NCI-H510A treated with DMSO at 0.1 percent for 48 hours (cell line): ENCODE measurements at places on chromosomes 4 and X.

GRCh38 chr4:169070071-169070894 lies 60.2 kb upstream of the CBR4 start:
- peak; percentile 53 for DNase-seq

- no peak for DNase-seq
Measured at GRCh38 chrX:121221322-121221977, 174.0 kb downstream of the GLUD2 start.

- DNase-seq, result no peak
Measured at GRCh38 chr4:8205241-8205707, 6.2 kb downstream of the SH3TC1 start.

- no peak for DNase-seq
Measured at GRCh38 chrX:17703201-17703600, 34.1 kb upstream of the SCML1 start.

GRCh38 chr4:139961344-139961946 lies 192.5 kb downstream of the MAML3 start:
- no peak for DNase-seq

GRCh38 chr4:126268106-126268505 lies 953.4 kb downstream of the FAT4 start:
- DNase-seq, result no peak

GRCh38 chr4:170414961-170415360 lies 325.2 kb upstream of the AADAT start:
- no peak for DNase-seq

DNA sequence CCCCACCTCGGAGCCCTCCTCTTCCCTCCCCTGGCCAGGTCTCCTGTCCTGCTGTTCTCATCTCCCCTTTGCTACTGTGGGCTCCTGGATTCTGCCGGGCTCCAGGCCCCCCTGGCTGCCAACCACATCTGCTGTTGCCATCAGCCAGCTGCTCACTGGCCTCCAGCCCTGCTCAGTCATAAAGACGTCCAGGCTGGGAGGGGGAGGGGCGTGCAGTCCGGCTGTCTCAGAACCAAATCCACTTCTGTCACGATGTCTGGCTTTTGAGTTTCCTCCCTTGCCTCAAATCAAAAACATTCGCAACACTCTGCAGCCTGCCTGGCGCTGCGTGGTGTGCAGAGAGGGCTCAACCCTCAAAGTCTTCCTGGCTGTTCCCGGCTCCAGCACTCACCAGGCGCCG lies 7.1 kb downstream of the RASL11B start:
- DNase-seq, result peak; percentile 66

DNA sequence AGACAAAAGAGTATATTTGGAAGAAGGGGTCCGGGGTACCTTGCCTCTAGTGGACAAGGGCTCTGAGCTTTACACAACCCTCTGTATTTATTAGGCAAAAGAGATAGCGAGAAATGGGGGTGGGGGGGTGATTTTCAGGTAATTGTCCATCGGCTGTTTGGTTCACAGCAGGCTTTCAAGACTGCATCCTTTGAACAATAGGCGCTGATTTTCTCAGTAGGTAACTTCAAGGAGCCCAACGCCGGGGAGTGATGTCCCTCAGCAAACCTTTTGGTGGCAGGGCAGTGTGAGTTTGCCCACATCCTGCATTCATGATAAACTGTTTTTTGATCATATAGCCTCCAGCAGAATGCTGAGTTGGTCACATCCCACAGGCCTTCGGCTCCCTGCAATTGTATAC lies 61.6 kb downstream of the KDM5C start:
- DNase-seq, result no peak

DNA sequence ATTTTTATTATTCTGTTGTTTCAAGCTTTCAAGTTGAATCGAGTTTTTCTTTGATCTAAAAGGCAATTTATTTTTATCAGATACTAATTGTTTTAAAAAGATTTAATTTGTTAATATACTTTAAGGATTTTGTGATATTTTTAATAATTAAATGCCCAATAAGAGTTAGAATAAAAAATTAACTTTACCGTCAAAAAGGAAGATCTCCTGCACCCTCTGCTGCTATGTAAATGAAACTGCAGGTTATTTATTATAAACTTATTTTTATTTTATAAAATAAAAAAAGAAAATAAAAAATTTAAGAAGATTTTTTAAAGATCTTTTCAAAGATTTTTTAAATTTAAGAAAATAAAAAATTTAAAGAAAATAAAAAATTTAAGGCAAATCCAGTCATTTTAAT lies 166.1 kb downstream of the CCSER1 start:
- DNase-seq, result peak; percentile 28

- no peak for DNase-seq
Measured at GRCh38 chrX:38697461-38697860, 103.8 kb upstream of the MID1IP1 start.

GRCh38 chr4:29708473-29708872 lies 1011.7 kb upstream of the PCDH7 start:
- DNase-seq, result no peak

GRCh38 chr4:94577136-94577535 lies 125.4 kb downstream of the PDLIM5 start:
- DNase-seq, result no peak

- no peak for DNase-seq
Measured at GRCh38 chr4:38634047-38634759, 29.8 kb upstream of the KLF3 start.

- DNase-seq, result no peak
Measured at GRCh38 chr4:168900080-168900479, 110.0 kb downstream of the CBR4 start.

DNA sequence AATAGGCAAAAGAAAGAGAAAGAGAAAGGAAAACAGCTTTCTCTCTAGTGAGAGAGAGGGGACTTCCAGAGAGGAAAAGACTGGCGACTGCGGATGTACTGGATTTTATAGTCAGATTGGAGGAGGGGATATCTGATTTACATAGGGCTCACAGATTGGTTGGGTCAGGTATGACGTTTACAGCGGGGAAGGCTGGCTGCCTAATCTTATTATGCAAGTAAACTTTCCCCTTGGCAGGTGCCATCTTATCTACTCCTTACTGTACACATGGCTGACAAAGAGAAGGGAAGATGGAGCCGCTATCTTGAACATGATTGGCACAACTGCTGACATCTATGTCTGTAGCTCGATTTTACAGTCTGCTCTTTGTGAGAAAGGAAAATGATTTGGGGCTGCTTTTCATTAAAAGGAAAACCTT lies 25.4 kb downstream of the RBPJ start:
- no peak for DNase-seq

- DNase-seq, result no peak
Measured at GRCh38 chr4:102517753-102518152, 16.6 kb downstream of the NFKB1 start.

- no peak for DNase-seq
Measured at GRCh38 chrX:98962996-98963395, 1447.1 kb downstream of the PCDH19 start.

GRCh38 chr4:108851366-108851765 lies 88.5 kb upstream of the ETNPPL start:
- DNase-seq, result no peak

DNA sequence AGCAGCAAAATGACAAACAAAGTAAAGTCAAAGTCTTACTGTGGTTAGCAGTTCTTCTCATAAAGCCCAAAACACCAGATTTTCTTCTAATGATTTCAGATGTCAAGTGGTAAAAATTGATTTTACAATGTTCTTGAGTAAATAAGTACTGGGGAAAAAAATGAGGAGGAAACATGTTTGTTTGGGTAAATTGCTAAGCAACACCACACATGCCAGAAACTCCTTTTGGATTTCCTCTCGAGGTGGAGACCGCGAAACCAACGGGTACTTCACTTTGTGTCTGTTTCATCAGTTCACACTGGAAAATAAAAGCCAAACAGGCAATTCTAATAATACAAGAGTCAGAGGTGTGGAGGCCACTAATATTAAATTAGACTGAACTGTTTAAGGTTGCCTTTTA lies 4.6 kb upstream of the PKD2 start:
- no peak for DNase-seq

GRCh38 chr4:47002580-47002979 lies 9.2 kb upstream of the GABRA4 start:
- no peak for DNase-seq

GRCh38 chr4:169175476-169175875 lies 95.3 kb downstream of the SH3RF1 start:
- DNase-seq, result no peak

GRCh38 chr4:120736312-120736711 lies 186.2 kb downstream of the PRDM5 start:
- DNase-seq, result no peak

- DNase-seq, result no peak
Measured at GRCh38 chr4:14338585-14339265, 663.6 kb upstream of the CPEB2 start.

DNA sequence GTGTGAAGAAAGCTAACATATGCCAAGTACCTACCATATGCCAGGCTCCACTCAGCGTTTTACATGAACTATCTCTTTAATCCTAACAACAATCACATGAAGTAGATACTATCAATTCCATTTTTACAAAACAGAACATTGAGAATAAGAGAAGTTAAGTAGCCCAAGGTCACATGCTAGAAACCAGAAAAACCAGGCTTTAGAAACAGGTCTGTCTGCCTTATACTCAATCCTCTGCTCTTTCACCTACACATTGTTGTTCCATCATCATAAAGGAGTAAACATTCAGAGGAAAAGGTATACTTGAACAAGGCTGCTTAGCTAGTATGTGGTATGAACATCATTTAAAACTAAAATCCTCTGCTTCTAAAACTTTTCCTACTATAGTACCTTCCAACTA lies 42.1 kb downstream of the WDFY3 start:
- no peak for DNase-seq

- no peak for DNase-seq
Measured at GRCh38 chrX:109679820-109680219, 53.2 kb downstream of the ACSL4 start.

DNA sequence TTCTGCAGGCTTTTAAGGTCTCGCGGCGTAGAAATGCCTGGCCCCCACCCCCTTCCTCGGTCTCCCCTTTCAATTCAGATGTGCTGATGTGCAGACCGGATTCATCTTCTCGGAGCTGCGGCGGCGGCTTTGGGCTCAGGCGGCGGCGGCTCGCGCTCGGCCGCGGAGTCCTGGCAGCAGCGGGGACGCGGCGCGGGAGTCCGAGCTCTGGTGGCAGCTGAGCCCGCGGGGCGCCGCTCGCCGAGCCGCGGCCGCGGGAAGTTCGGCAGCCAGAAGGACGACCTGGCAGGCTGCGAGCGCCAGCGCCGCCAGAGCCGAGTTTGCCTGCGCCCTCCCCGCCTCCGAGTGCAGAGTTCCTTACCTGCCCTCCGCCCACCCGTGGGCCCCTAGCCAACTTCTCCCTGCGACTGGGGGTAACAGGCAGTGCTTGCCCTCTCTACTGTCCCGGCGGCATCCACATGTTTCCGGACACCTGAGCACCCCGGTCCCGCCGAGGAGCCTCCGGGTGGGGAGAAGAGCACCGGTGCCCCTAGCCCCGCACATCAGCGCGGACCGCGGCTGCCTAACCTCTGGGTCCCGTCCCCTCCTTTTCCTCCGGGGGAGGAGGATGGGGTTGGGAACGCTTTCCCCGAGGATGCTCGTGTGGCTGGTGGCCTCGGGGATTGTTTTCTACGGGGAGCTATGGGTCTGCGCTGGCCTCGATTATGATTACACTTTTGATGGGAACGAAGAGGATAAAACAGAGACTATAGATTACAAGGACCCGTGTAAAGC lies 448 bp downstream of the TLL1 start:
- DNase-seq, result peak; percentile 10

- DNase-seq, result no peak
Measured at GRCh38 chrX:66544181-66544580, 94.7 kb downstream of the EDA2R start.

DNA sequence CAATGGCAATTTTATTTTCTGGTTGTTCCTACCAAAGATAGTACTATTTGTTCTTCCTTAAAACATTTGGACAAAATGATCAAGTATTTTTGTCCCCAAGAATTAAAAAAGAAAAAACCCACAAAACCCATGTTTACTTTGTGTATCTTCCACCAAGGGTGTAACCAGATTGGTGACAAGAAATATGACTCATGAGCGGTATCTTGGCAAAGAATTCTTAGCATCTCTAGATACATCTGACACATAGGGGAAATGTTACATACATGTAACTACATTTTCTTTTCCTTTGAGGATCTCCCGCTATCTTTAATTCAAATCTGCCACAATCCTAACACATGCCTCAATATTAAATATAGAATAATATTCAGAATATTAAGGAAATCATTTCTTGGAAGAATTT lies 78.7 kb downstream of the WDFY3 start:
- no peak for DNase-seq

DNA sequence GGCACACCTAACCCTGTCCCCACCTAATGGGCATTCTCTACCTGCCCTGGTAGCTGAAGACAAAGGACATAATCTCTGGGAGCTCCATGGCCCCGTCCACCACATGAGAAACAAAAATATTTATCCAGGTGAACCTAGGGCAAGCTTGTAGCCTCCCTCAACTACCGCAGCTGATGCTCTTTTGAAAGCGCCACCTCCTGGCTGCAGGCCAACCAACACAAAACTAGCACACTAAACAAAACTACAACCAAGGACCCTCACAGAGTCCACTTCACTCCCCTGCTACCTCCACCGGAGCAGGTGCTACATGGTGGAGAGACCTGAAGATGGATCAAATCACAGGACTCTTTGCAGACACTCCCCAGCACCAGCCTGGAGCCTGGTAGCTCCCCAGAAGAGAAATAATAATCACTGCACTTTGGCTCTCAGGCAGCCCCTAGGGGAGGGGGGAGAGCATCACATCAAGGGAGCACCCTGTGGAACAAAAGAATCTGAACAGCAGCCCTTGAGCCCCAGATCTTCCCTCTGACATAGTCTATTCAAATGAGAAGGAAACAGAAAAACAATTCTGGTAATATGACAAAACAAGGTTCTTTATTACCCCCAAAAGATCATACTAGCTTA lies 111.3 kb upstream of the ATP8A1 start:
- DNase-seq, result no peak

DNA sequence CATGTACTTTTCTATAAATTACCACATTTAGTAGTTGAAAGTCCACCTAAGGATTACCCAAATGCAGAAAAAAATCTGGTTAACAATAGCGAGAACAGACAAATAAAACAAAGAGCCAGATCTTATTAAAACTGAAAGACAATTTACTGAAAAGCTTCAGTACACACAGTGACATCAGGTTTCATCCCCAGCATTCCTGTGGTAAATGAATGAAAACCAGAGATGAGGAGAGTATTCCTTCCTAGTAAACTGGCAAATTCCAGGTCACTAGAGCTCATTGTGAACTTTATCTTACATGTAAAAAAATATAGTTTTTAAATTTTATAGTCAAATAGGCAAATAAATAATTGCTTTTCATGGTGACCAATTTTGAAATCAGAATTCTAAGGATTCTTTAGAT lies 1290.5 kb downstream of the ADGRL3 start:
- DNase-seq, result no peak

- DNase-seq, result no peak
Measured at GRCh38 chr4:141646969-141647368, 10.6 kb downstream of the IL15 start.

GRCh38 chr4:61152433-61152832 lies 47.7 kb upstream of the ADGRL3 start:
- no peak for DNase-seq

GRCh38 chr4:139470997-139471665 lies 17.2 kb downstream of the RAB33B start:
- no peak for DNase-seq

DNA sequence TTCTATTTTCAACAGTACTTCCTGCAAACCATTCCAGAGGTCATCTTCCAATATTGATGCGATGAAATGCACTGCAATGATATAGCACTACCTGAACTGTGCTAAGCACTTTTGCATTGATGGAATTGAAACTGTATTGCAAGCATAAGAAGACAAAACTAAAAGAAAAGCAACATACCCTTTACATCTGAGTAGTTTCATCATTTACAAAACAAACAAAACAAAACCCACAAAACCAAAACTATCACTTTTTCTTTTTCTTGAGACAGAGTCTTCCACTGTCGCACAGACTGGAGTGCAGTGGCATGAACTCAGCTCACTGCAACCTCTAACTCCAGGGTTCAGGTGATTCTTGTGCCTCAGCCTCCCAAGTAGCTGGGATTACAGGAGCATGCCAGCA lies 120.1 kb upstream of the NAP1L5 start:
- no peak for DNase-seq
